ENCODE measurements at places on chromosomes 7 and 10.

GRCh38 chr10:130177250-130177649 is 41.1 kb downstream of the GLRX3 start:
- no peak for DNase-seq

GRCh38 chr7:128939075-128939860 is 1.5 kb downstream of the IRF5 start:
- DNase-seq: no peak

GRCh38 chr10:6321880-6322279 is 119.1 kb downstream of the PFKFB3 start:
- DNase-seq: no peak

DNA sequence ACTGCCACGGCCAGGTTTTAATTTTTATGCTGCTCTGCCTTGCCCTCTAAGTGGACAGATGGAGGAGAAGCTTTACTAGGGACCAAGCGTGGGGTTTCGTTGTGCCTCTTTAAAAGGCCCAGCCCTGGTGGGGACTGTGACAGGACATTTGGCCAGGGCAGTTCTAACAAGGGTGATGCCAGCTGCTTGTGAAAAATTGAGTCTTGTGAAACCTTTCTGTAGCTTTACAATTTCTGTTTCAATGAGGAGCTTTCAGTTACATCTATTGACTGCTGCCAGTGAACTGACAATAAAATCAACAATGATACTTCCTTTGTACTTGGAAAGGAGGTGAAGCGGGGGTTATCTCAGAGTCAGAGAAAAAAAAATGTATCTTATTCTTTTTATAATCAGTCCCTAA is 233.1 kb upstream of the CSTF2T start:
- DNase-seq: no peak

GRCh38 chr7:54874804-54875203 is 115.8 kb upstream of the SEC61G start:
- no peak for DNase-seq

- no peak for DNase-seq
Measured at GRCh38 chr10:79465341-79465740, 19.9 kb upstream of the ZCCHC24 start.

DNA sequence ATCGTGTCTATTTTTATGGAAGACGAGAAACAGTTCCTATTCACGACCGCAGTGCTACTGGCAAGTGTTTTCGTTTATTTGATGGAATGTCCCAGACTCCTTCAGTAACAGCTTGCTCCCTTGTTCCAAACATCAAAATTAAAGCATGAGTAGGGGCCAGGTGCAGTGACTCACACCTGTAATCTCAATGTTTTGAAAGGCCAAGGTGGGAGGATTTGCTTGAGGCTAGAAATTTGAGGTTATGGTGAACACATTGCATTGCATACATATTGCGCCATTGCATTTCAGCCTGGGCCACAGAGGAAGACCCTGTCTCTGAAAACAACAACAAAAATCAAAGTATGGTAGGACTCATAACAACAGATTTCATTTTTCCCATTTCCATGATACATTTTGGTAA is 22.8 kb downstream of the PTTG1IP2 start:
- no peak for DNase-seq

- DNase-seq: no peak
Measured at GRCh38 chr10:9707216-9707615, 1310.5 kb upstream of the CELF2 start.

- DNase-seq: no peak
Measured at GRCh38 chr7:74656441-74656836, 1.1 kb upstream of the GTF2I start.

GRCh38 chr7:2151801-2152612 is 80.7 kb downstream of the MAD1L1 start:
- DNase-seq: no peak

DNA sequence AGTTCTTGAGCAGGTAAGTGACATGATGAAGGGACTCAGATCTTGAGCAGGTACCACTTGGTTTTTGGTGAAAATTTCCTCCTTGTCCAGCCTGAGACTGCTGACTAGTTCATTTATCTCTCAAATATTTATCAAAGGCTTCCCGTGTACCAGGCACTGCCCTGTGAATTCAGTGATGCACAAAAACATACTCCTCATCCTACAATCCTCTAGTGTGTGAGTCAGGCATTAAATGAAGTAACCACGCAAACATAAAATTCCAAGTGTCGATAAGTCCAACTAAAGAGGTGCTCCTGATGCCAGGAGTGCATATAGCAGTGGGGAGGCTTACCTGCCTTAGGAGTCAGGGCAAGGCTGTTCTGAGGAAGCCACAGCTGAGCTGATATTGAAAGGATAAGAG is 41.5 kb upstream of the LBX1 start:
- DNase-seq: no peak

- DNase-seq: no peak
Measured at GRCh38 chr10:112755446-112756234, 194.4 kb upstream of the TCF7L2 start.

- no peak for DNase-seq
Measured at GRCh38 chr10:70491614-70492013, 13.0 kb downstream of the PALD1 start.

- DNase-seq: no peak
Measured at GRCh38 chr10:128031216-128031615, 95.0 kb downstream of the MKI67 start.

GRCh38 chr10:44830022-44830421 is 81.1 kb upstream of the TMEM72 start:
- no peak for DNase-seq

DNA sequence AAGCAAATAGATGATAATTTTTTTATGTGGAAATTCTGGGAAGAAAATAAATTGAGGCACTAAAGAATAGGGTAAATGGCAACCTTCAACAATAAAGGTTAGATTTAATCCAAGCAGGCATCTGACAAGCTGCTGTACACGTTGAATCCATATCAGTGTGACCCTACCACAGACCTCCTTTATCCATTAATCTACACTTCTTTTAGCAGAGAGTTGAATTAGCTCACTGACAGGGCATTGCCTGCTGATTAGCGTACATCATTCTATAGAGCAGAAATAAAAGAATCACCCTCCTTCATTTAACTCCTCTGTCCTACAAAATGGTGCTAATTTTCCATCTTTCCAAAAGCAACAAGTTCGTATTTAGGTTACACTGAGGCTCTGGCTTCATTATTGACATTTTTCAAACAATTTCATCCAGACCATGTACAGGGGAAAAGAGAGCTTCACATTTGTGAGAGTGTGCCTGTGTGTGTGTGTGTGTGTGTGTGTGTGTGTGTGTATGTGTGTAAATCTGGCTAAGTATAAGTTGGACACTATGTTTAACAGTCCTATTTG is 356.0 kb downstream of the TFEC start:
- no peak for DNase-seq

DNA sequence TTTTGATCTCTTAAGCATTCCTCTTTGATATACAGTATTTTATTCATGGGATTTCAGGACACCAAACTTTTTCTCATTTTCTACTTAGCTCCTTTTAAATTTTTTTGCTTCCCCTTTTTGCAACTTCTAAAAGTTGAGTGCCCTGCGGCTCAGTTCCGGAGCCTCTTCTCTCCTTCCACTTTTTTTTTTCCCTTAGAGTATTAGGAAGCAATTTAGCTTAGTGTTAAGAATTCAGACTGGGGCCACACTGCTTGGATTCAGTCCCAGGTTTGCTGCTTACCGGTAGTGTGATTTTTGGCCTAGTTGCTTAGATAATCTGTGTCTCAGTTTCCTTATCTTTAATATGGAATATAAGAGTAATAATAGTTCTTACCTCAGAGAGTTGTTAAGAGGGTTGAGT is 3.4 kb downstream of the STAM start:
- no peak for DNase-seq

DNA sequence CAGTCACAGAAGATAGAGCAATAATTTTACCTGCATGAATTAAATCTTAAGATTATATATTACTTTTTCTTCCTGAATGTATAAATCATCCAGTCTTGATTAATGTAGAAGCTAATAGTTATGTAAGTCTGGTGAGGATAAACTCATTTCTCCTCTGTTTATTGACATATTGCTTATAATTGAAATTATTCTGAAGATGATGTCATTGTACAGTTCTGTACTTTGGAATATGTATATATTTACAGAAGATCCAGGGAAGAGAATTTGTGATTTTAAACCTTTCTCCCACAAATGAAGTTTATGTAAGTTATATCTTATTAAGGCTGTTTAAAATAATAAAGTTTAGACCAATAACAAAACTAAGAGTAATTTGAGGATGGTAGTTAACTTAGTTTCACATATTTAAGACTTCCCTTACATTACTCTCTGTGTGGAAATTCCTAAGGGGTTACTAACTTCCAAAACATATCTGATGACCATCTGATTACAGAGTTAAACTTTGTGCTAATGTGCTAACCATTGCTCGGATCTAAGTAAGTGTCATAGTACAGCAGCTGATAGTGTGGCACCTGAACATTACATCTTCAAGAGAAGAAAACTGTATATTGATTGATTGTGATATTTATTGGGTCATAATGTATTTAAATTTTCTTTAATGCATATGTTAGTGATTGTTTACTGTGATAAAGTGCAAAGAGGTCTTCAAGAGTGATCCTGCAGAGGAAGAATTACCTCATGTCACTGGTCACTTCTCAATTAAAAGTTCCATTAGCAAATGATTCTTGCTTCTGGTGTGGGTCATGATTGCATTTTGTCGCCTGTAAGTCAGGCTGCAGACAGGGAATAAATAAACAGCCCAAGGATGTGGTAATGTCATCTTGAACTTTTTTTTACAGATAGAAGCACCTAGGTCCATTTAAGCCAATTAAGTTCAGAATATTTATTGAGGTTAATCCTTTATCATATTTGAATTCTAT is 96.9 kb downstream of the UBE3C start:
- DNase-seq: no peak

DNA sequence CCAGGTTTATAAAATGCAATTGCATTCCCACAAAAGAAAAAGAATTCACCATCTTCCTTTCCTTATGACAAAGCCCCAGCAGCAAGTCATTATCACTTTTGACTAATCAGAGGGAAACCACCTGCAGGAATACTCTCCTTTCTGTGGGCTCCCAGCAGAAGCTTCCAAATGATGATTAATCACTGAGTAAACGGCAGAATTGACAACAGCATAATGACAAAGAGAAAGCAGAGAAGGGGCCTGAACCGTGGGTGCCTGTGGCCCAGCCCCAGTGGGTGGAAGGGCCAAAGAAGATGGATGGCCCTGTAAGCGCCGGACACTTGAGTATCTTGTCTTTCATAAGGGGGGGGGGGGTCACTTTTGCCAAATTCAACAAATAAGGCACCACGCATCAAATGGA is 152.4 kb upstream of the NRBF2 start:
- no peak for DNase-seq

GRCh38 chr7:54932818-54933543 is 85.8 kb upstream of the EGFR start:
- DNase-seq: no peak

DNA sequence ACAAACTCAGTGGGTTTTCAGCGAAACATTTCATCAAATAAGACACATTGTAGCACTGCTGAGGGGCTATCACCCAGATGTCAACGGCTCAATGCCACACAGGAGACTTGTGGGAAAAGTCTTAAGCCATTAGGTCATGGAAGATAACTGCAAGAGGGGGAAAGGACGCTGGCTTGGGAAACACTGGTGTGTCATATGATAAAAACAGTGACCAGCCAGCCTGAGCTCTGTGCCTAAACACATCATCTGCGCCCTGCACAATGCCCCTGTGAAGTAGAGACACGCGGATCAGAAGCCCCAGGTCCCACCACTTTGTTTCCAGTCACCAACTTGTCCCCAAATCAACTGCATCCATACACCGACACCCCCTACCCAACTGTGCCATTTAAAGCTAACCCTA is 116.7 kb downstream of the TNS3 start:
- DNase-seq: no peak

DNA sequence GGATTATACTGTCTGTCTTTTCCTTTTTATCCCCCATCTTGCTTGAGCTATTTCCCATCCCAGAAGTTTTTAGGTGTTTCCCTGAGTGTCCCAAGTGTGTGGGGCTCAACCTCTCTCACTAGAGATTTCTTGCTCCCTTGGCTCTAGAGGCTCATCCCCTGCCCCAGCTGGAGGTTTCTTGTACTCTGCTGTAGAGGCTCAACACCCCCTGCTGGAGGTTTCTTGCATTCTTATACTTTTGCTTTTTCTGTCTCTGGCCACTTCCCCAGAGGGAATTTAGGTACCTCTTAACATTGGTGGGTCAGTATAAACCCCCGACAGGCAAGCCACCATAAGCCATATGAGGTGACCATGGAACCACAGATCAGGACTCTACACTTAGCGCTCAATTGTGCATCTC is 114.2 kb upstream of the FAM3C start:
- DNase-seq: no peak

- DNase-seq: no peak
Measured at GRCh38 chr7:123120286-123120685, 79.5 kb downstream of the SLC13A1 start.

DNA sequence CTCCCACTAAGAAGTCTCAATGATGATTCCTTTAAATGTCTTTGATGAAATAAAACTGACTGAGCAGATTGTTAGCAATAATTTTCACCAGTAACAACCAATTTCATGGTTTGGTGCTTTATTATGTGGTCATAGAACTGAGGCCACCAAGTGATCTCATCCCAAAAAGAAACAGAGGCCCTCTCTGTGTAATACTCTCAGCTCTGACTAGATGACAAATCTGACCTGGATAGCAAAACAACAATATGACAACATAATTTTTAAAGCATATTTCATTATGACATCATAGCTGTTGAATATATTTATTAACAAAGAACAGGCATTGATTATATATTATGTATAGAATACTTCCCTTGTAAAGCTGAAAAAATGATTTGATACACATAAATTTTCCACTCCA is 5.9 kb downstream of the SEMA3E start:
- DNase-seq: no peak

DNA sequence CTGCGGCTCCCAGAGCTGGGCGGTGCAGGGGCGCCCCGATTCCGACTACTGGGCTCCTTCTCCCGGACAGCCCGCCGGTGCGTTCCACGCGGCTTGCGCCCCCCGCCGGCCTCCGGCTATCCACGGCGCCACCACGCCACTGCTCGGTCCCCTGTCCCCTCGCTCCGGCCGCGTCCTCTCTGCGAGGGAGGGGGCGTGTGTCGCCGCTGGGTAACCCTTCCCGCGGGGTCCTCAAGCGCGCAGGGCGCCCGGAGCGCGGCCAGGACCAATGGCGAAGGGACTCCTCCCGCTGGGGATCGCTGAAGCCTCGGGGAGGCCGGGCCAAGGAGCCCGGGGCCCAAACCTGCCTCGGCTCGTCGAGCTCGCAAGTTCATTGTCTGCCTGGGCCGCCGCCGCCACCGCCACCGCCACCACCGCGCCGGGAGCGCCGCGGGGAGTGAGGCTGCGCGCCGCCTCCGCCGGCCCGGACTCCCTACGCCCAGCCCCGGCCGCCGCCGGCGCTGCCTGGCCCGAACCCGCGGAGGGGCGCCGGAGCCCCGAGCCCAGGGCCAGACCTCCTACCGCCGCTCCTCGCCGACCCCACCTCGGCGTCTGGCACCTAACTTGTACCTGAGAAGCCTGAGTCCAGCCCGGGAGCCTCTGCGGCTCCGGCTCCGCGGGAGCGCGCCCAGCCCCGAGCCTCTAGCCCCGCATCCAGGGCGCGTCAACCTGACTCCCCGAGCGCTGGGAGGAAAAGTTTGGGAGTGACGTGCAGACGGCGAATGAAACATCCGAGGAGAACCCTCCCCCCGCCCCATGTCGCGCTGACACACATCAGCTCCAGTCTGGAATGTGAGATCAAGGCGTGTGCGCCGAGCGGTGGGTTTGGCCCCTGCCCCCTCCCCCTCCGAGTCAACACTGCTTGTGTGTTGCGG is at the start of gene CHST15:
TSS of gene CHST15 (minus strand) at position 739 of the 914 bp plus-strand sequence. CDS start 47,386 bp downstream, outside the sequence.
- no peak for DNase-seq

GRCh38 chr7:119919986-119920385 is 353.0 kb upstream of the KCND2 start:
- DNase-seq: no peak
